ENCODE measurements at places on chromosomes 7 and 10.
A peak's percentile ranks its signal among the peaks of the same experiment; 100 is the strongest.

DNA sequence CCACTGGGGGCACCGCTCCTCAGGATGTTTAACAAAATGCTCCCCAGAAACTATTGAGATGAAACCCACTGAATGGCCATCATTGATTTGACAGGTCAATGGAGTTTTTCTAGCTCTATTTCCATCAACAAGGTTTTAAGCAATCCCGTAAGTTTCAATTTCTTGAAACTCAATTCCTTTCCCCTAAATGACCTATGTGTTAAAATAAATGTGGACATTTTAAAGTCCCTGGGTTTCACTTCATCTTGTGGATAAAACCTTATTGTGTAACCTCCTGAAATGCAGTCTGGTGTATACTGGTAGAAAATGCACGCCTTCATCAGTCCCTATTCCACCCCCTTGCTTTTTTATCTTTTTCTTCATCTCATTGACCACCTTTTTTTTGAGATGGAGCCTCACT lies 8.9 kb upstream of the C7orf33 start:
- DNase-seq, result peak; percentile 76

DNA sequence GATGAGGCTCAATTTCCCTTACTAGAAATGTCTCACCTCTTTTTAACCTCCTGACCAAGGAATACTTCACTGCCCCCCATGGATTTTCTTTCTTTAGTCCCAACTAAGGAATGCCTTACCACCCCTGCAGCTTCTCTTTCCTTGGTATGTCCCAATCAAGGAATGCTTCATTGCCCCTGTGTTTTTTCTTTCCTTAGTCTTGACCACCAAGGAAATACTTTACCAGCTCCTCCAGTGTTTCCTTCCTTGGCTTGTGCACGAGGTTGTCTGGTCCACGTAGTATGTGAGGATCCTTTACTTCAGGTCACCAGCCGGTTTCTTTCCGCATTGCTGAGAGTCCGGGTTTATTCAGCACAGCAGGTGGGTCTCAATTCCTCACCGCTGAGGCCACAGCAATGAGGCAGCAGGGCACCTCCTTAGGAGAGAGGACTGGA lies 59.3 kb downstream of the CYP2C9 start:
- no peak for DNase-seq

- peak; percentile 98 for DNase-seq
Observed at GRCh38 chr10:123997486-123998196, 95.8 kb downstream of the CHST15 start.

GRCh38 chr10:1048349-1048731 lies 579 bp downstream of the IDI1 start:
- DNase-seq, result peak; percentile 68

GRCh38 chr10:28463141-28463540 lies 69.8 kb upstream of the WAC start:
- DNase-seq, result no peak

DNA sequence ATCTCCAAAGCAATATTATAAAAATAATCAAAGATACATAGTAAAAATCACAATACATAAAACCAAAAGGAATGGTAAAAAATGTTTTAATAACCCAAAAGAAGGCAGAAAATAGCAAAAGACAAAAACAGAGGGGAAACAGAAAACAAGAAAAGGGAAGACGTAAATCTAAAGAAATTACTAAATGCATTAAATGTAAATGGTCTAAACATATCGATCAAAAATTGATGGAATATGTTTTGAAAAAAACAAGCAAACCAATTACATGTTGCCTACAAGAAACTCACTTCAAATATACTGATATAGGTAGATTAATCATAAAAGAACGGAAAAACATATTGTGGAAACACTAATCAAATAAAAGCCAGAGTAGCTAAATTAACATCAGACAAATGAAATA lies 369.1 kb downstream of the GRID1 start:
- no peak for DNase-seq

DNA sequence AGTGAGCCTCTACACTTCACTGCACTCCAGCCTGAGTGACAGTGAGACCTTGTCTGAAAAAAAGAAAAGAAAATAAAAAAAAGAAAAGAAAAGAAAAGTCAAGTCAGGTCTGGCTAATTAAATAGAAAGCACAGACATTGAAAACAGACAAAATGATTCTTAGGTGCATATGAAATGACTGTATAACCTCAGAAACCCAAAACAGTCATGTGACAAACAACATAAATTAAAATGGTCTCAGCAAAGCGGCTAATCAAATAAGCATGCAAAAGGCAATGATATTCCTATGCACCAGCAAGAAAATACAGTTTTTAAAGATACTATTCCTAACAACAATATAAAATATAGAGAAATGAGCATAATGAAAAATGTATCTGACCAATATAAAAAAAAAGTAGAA lies 38.3 kb downstream of the LRRC20 start:
- no peak for DNase-seq

- peak; percentile 49 for DNase-seq
Observed at GRCh38 chr10:62803724-62804355, 680 bp upstream of the ADO start.

- DNase-seq, result no peak
Observed at GRCh38 chr7:51255536-51256208, 60.9 kb downstream of the COBL start.

GRCh38 chr10:102347236-102347828 lies 48.2 kb upstream of the NFKB2 start:
- no peak for DNase-seq

DNA sequence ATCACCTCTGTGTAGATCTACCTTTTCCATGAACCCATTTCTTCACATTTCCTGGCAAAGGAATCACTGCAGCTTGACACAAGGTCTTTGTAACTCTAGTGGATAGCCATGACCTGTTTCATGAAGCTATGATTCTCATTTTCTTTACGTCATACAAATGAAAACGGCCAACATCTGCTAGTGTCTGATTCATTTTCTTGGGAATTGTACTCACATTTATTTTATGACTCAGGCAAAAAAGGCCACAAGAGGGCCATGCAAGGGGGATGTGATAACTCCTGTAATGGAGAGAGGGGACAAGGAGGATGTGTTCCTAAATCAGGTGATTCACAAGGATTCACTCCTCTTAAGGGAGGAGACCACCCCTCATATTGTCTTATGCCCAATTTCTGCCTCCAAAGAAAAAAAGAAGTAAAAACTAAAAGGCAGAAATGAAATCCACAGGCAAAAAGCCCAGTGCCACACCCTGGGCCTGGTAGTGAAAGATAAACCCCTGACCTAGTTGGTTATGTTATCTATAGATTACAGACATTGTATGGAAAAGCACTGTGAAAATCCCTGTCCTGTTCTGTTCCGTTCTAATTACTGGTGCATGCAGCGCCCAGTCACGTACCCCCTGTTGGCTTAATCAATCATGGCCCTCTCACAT lies 249.9 kb downstream of the IPMK start:
- DNase-seq, result no peak

DNA sequence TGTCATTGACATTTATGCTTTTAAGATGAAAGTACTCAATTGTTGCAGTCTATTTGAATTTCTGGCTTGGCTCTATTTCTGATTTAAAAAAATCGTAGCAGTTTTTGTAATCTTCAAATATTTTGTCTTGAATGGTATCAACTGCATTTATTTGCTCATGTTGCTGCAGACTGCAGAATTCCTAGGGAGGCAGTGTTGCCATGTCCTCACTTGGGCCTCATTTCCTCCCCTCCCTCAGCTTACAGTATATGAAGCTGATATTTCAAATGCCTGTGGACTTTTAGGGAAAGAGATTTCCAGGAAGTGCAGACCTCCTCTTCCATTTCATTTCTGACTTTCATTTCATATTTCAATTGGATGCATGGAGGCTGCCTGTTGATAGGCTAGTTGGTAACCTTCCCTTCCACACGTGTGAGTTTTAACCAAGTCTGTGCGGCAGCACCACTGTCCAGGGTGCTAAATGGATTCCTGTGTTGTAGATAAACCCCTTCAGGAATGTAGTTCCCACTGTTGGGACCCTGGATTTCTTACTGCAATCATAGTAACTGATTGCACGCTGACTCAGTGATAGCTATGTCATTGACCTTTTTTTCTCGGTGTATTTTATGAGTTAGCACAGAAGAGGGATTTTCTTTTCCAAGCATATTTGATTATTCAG lies 17.5 kb downstream of the VPS50 start:
- no peak for DNase-seq

- DNase-seq, result peak; percentile 68
Observed at GRCh38 chr7:129134356-129134987, 10.0 kb upstream of the TSPAN33 start.

Data from inflammatory macrophage (primary cell).